Small intestine (tissue), 16 donors: ENCODE measurements at places on chromosomes 1 and 21. TPM values are rescaled to one million over a fixed set of nuclear protein-coding genes. Genes with fewer than 3 reads are reported as not detected.

The ATP1A4 gene
- not detected for polyA plus RNA-seq

The ADAMTS1 gene
- 4.1 TPM for polyA plus RNA-seq

The SPRR3 gene
- 16.1 TPM for polyA plus RNA-seq

The PLA2G4A gene
- polyA plus RNA-seq, result 11.3 TPM

The TPTE gene
- not detected for polyA plus RNA-seq

The IL12RB2 gene
- polyA plus RNA-seq, result not detected

The PLA2G2D gene
- not detected for polyA plus RNA-seq

The ADORA1 gene
- polyA plus RNA-seq, result not detected

DNA sequence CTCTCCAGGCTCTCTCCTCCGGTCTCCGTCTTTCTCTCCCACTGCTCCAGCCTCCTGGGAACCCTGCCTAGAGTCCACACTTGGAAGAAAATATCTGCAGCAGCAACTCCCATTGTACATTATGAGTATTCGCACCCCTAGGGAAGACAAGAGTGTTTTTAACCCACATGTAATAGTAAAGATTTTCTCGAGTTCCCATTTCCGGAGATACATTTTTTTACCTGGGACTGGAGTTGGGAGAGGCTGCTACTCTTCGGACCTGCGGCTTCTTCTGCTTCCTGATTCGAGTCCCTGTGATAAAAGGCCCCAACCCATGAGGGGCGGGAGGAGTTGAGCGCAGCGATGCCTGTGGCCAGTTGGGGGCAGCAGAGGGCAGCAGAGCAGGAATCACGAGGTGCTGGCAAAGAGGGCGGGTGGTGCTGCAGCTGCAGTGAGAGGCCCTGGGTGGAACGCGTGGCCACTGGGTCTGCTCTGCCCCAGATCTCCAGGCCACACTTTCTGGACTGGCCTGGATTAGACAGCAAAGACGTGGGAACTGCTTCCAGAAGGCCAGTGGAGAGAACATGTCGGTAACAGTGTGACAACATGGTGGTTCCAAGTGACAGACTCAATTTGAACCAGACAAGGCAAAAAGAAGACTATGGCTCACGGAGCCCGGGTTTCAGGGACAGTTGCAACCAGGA, 221.0 kb upstream of the CSF3R start:
- H3K36me3 ChIP-seq, result no peaks in the 10 kb centered on the region
- DNase-seq, result peak; percentile 86
- no peak overlapping the region for H3K27ac ChIP-seq
- H3K4me3 ChIP-seq, result no peak overlapping the region
- H3K4me1 ChIP-seq, result no peaks in the 10 kb centered on the region

DNA sequence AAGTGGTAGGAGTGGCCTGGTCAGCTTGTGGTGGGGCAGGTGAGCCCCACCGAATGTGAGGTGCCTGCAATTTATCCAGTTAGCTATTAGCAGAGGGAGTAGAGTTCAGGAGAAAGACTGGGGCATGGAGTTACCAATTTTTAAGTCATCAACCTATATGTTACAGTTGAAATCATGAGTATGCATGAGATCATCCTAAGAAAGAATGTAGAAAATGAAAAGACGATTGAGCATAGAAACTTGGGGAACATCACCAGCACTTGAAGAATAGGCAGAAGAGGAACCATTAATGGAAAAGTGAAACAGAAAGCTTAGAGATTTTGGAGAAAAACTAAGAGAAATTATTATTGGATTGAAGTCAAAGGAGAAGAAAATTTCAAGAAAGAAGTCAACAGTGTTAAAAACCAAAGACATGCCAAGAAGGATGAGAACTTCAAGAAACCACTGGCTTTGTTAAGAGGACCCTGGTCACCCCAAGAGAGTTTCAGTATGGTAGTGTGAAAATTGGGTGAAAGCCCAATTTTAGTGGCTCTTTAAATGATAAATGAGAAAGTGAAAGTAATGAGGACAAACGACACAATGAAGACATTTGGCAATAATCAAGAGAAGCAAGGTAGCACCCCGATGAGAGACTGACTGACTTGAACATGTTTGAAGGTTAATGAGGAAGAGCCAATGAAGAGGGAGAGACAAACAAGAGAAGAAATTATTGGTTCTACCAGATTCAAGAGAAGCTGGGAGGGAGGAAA, 36.7 kb downstream of the DNASE2B start:
- H3K4me1 ChIP-seq, result no peaks in the 10 kb centered on the region
- H3K27me3 ChIP-seq, result no peaks in the 10 kb centered on the region
- no peaks in the 10 kb centered on the region for H3K36me3 ChIP-seq
- peak; percentile 20 for DNase-seq

DNA sequence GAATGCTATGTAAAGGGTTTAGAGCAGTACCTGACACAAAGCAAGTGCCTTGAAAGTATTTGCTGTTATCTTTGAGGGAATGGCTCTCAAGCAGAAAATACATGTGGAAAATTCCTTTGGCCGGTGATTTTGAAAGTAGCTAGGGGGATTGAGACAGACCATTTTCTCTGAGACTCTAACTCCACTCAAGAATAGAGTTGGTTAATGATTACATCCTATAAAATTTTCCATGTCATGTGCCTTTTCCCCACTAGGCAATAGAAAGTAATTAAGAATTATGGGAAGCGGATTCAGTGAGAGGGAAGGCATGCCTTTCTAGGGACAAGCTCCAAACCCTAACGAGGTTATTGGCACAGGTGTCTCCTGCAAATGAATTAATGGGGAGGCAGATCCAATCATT, 276.0 kb downstream of the GPATCH2 start:
- H3K36me3 ChIP-seq, result no peaks in the 10 kb centered on the region
- H3K4me1 ChIP-seq, result peaks cover 24% of the 10 kb centered on the region
- H3K27me3 ChIP-seq, result no peaks in the 10 kb centered on the region
- H3K4me3 ChIP-seq, result no peak overlapping the region

GRCh38 chr1:112457241-112457640, 51.5 kb upstream of the WNT2B start:
- no peak overlapping the region for H3K27ac ChIP-seq
- no peak overlapping the region for H3K4me3 ChIP-seq
- no peaks in the 10 kb centered on the region for H3K27me3 ChIP-seq
- no peaks in the 10 kb centered on the region for H3K4me1 ChIP-seq

DNA sequence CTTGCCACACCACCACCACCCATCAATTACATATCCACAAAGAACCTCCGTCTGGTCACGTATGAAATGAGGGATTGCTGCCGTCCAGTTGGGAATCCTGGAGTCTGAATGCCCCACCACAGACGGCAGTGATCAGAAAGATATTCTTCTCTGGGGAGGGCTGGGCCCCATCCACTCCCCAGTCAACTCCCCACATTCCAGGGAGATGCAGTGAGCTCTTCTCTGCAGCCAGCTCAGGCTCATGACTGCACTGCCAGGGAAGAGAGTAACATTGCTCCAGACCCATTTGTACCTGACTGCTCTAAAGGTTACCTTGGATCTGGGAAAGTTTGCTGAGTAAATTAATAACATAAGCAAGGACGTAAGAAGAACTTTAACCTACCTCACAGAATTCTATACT, 18.3 kb downstream of the DEGS1 start:
- peak; percentile 42 for DNase-seq
- H3K27ac ChIP-seq, result peak overlapping the region; percentile 84
- H3K4me3 ChIP-seq, result no peak overlapping the region
- no peaks in the 10 kb centered on the region for H3K36me3 ChIP-seq
- H3K4me1 ChIP-seq, result peaks cover 42% of the 10 kb centered on the region

- H3K36me3 ChIP-seq, result no peaks in the 10 kb centered on the region
- H3K27ac ChIP-seq, result peak overlapping the region; percentile 92
- H3K27me3 ChIP-seq, result no peaks in the 10 kb centered on the region
- no peaks in the 10 kb centered on the region for H3K4me1 ChIP-seq
Observed at GRCh38 chr1:161158316-161159010, 837 bp upstream of the USP21 start.

GRCh38 chr1:186540521-186540920, 79.6 kb upstream of the PDC start:
- no peaks in the 10 kb centered on the region for H3K4me1 ChIP-seq
- H3K27me3 ChIP-seq, result no peaks in the 10 kb centered on the region
- no peak overlapping the region for H3K27ac ChIP-seq
- DNase-seq, result no peak
- H3K36me3 ChIP-seq, result no peaks in the 10 kb centered on the region

DNA sequence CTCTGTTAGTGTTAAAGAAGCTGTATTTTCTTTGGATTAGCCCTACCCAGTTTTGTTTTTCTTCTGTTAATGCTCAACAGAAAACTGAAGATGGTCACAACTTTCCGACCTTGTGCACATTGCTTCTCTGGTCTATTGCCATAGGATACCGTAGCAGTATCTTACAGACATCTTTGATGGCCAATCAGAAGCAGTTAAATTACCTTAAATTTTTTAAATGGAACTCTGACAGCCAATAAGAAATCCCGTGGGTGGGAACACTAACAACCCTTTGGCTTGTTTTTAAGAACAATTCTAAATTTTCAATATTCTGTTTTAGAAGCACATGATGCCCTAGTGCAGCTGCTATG, 17.2 kb downstream of the NFYC start:
- H3K36me3 ChIP-seq, result no peaks in the 10 kb centered on the region
- peak overlapping the region; percentile 43 for H3K27ac ChIP-seq
- no peaks in the 10 kb centered on the region for H3K27me3 ChIP-seq
- peaks cover 5% of the 10 kb centered on the region for H3K4me1 ChIP-seq
- no peak for DNase-seq
- H3K4me3 ChIP-seq, result peak overlapping the region; percentile 20

DNA sequence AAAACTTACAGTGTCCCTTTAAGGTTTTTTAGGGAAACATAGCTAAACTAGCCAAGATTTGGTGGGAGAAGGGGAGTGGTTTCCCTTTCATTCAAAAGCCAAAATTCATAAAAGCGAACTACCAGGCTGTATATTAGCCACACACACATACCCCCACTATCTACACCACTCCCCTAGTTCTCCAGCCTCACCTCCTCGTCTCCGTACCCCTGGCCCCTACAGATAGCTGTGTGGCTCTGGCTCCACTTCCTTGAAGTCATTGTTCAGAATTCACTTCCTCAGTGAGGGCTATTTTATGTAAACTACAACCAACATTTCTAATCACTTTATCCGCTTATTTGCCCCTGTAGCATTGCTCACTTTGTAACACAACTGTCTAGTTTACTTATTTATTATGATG, 5.3 kb upstream of the DPH5 start:
- no peak for DNase-seq
- H3K4me1 ChIP-seq, result peaks cover 3% of the 10 kb centered on the region
- H3K27me3 ChIP-seq, result no peaks in the 10 kb centered on the region
- H3K4me3 ChIP-seq, result no peak overlapping the region
- no peak overlapping the region for H3K27ac ChIP-seq

DNA sequence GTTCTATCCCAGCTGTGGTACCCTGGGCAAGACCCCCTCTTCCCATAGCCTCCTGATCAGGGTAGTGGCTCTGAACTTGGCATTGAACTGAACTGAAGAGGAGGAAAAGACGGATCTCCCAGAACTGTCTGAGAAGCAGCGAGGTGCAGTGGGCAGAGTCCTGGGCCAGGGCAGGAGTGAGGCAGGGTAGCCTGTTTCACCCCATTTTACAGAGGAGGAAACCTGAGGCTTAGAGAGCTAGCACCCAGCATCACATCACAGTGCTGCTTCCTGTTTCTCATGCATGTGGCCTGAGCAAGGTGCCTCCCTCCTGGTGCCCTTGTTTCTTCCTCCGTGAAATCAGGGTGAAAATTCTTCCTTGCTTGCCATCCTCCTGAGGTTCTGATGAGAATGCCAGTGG, 17.1 kb downstream of the ZNF362 start:
- no peak overlapping the region for H3K27ac ChIP-seq
- no peaks in the 10 kb centered on the region for H3K27me3 ChIP-seq
- no peaks in the 10 kb centered on the region for H3K4me1 ChIP-seq
- H3K36me3 ChIP-seq, result peaks cover 84% of the 10 kb centered on the region
- no peak overlapping the region for H3K4me3 ChIP-seq

GRCh38 chr1:54926970-54927369, 40.0 kb upstream of the DHCR24 start:
- no peaks in the 10 kb centered on the region for H3K36me3 ChIP-seq
- H3K4me3 ChIP-seq, result no peak overlapping the region

- no peaks in the 10 kb centered on the region for H3K4me1 ChIP-seq
- H3K4me3 ChIP-seq, result no peak overlapping the region
- H3K27me3 ChIP-seq, result no peaks in the 10 kb centered on the region
- no peak for DNase-seq
- H3K27ac ChIP-seq, result no peak overlapping the region
Observed at GRCh38 chr1:69055194-69055593, 512.5 kb upstream of the LRRC7 start.

DNA sequence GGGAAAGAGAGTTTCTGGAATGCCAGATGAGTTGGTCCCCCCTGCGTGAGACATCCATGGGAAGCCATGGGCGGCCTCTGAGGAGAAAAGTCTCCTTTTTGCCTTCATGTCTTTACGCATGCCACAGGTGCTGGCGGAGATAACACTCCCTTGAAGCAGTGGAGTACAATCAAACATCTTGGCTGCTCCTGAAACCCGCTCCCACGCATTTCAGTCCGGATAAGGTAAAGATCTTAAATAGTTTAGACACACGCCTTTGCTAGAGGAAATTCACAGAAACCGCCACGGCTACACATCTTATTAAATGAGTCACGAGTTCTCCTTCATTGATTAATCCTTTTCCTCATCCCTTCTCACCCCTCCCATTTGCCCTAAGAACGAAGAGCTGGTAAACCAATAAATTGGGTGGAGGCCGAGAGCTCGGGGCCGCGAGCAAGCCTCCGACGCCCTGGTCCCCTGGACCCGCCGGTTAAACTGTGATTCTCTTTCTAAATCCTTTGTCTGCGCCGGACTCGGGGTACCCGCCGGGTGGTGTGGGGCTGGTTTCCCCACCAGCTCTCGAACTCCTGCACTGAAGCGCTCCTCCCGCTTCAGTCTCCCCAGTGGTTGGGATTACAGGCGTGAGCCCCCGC, 6.6 kb upstream of the ZNF669 start:
- H3K27me3 ChIP-seq, result peaks cover 6% of the 10 kb centered on the region
- peak overlapping the region; percentile 66 for H3K4me3 ChIP-seq
- H3K27ac ChIP-seq, result no peak overlapping the region
- no peaks in the 10 kb centered on the region for H3K36me3 ChIP-seq
- H3K4me1 ChIP-seq, result no peaks in the 10 kb centered on the region
- DNase-seq, result peak; percentile 45

DNA sequence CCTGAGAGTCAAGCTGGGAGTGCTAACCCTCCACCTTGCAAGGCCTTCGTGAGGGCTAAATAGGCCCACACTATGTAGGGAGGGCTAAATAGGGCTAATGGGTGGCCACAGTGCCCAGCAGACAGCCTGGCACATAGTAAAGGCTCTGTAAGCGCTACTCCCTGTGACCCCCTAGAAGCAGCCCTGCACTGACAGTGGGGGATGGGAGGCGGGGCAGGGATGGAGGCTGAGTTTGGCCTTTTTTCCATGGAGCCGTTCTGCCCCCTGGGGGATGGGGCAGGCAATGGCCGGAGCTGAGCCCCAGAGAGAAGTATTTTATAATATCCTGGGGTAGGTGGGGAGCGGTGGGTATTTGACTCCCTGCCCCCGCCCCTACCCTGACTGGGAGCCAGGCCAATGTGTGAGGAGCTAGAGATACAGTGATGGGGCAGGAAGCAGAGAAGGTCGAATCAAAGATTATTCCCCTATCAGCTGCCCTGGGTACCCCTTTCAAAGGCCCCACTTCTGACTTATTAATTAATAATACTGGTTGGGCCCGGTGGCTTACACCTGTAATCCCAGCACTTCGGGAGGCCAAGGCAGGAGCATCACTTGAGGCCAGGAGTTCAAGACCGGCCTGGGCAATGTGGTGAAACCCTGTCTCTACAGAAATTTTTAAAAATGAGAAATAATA, 42.3 kb downstream of the LACTBL1 start:
- peak; percentile 55 for DNase-seq
- no peak overlapping the region for H3K27ac ChIP-seq
- H3K36me3 ChIP-seq, result no peaks in the 10 kb centered on the region
- H3K4me1 ChIP-seq, result no peaks in the 10 kb centered on the region
